ENCODE measurements at places on chromosomes 2 and 18. TPM values are rescaled to one million over a fixed set of nuclear protein-coding genes. Genes with fewer than 3 reads are reported as not detected.

Gene C1QL2
- not detected for total RNA-seq

Gene C2orf80
- total RNA-seq = not detected

Gene PLCD4
- 1.4 TPM for total RNA-seq

Gene TNFRSF11A
- total RNA-seq = 0.43 TPM

Gene MTIF2
- 31.4 TPM for total RNA-seq

Gene IL36B
- total RNA-seq = not detected

Gene TEX51
- total RNA-seq = not detected

Gene LIPG
- total RNA-seq = 38.1 TPM

Measured in placental pericyte (primary cell).